Karpas-422 (cell line): ENCODE measurements at places on chromosomes 2 and 18. TPM values are rescaled to one million over a fixed set of nuclear protein-coding genes. Genes with fewer than 3 reads are reported as not detected.

DNA sequence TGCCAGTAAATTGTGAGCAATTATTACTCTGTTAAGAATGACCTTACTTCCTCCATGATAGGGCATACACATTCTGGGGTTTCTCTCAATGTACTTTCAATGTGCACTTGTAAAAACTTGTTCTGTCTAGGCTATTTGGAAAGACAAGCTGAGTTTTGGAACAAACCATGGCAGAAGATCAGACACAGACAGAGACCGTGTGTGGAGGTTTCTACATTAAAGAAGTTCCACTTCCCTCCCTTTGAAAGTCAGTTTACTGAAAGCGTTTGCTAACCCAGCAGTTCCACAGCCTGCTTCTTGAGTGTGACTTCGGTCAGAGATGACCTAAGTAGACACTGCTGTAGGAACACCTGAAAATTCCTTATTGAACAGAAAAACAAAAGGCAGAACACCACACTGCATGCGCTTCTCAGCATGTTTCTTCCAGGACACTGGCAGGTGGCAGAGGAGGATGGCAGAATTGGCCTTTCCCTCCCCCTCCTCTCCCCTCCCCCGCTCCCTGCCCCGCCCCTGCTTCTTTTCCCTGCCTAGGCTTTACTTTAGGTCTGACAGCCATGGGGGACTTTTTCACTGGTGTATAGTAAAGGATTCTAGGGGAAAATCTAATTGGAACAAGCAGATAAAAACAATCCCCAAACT is 109.8 kb downstream of the NOL10 start:
- DNase-seq: no peak

GRCh38 chr18:69031571-69031970 is 233.7 kb downstream of the CCDC102B start:
- no peak for DNase-seq

- no peak for DNase-seq
Measured at GRCh38 chr18:53324353-53324752, 900.1 kb downstream of the MBD2 start.

DNA sequence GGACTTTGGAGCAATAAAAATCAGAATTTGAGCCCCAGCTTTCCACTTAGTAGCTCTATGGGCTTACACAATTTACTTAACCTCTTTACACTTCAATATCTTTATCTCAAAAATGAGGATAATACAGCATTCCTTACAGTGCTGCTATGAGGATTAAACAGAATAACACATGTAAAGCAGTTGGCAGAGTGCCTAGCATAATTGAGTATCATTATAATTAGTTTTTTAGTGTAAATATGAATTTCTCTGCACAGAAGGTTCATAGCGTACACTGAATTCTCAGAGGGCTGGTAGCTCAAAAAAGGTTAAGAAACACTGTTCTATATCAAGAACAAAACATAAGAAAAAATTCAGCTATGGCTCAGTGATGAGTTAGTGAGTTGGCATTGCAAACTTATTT is 190.4 kb upstream of the CYP26B1 start:
- no peak for DNase-seq

DNA sequence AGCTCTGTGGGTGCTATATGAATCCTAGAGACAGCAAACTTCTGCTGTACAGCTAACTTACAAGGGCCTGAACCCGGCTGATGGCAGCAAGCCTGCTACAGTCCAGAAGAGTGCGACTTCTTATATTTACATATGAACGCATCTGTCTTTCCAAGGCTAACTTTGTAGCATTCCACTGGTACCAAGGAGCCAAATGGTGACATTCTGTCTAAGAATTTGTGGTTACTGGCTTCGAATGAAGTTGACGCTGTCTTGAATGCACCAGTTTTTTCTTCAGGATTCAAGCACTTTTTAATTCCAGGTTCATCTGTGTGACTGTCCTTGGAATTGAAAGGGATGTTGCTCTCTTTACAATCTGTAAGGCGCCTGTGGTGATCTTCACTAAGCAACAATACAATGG is 42.4 kb downstream of the THUMPD2 start:
- DNase-seq: no peak

DNA sequence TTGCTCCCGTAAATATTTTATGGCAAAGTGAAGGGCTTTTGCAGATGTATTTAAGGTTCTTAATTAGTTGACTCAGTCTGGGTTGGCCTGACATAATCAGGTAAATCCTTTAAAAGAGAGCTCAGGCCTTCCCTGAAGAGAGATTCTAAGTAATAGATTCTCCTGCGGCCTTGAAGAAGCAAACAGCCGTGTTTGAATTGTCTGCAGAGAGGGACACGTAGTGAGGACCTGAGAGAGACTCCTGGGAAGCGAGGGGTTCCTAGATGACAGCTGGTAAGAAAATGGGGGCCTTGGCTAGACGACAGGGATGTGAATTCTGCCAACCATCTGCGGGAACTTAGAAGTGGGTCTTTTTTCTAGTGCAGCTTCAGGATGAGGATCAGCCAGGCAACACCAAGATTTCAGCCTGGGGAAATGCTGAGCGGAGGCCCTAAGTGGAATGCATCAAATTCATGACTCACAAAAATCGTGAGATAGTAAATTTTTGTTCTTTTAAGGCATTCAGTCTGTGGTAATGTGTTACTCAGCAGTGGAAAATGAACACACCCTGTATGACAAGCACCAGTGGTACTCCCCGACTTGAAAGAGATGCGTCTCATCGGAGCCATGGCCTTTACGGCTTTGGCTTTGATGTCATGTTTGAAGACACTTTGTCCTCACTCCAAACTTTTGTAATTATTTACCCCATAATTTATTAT is 62.1 kb upstream of the SMIM21 start:
- no peak for DNase-seq

DNA sequence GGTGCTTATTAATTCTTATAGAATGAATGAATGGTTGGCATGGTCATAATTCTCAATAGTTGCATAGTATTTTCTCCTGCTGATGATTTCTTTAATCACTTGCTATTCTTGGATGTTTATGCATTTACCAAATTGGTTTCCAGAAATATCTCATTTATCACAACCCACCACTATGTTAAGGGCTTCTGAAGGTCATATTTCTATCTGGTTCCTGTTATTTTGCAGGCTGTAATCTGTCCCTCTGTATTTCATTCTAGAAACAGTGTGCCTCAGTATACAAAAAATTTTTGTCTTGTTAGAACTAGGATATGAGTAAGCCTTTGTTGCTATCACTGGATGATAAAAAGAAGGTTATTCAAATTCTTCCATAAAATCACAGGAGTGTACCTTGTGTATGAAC is 6.1 kb upstream of the ATP8B1 start:
- no peak for DNase-seq

GRCh38 chr2:120719491-120719890 is 16.2 kb upstream of the GLI2 start:
- DNase-seq: no peak

- no peak for DNase-seq
Measured at GRCh38 chr18:48934415-48934722, 16.4 kb downstream of the SMAD7 start.

- DNase-seq: no peak
Measured at GRCh38 chr18:24949908-24950307, 402.1 kb downstream of the ZNF521 start.

GRCh38 chr18:74389171-74389927 is 67.8 kb downstream of the DIPK1C start:
- no peak for DNase-seq

DNA sequence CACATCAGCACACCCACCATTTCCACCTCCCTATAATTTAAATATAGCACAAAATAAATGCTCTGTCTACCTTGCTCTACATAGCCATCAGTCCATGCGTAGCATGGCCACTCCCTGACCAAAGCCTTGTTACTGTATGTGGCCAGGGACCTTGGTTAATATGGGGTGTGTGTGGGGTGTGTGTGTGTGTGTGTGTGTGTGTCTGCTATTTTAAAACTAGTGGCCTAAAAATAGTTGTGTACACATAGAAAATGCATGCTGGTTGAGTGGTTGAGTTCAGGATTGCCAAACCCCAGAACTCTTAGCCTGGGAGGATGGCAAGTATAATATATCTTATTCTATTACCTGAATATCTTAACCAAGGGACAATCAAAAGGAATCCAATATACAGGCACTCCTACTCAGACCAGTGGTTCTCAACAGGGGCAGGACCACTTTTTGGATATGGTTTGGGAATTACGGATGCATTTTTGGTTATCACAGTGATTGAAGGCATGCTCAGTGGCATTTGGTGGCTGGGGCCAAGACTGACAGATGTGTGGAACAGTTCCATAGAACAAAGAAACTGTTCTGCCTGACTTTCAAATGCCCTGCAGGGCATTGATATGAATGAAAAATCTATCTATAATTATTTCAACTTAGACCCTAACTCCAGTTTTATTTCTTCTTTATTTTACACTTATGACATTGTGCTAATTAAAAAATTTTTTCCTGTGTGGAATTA is 72.3 kb upstream of the PSME4 start:
- DNase-seq: peak; percentile 29

DNA sequence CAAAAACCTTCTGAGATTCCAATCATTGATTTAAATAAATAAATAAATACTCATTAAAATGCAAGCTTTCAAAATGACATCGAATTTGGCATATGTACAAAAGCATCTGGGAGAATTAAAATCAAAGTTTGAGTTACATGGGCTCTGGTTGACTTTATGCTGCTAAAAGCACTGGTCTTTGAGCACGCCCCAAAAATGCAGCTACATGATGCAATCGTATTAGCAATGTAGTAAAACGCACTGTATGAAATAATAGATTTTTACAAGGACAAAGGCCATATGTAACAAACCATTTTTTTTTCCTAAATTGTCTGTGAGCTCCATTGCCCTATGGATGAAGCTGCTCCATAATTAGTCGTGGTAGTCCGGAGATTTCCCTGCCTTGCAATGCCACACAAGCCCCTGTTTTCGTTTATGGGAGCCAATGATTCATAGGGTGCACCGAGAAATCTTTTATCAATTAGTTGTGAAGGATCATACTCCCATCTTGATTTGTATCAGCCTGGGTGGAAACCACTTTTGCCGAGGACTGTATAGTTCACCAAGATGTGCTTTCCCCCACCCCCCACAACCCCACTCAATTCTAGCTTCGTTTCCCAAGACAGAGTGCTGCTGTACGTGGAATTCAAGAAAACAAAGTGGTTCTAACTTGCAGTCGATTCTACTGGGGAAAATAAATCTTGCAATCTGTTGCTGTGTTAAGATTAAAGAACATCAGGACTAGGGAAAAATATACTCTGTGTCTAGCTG is 268.4 kb downstream of the IRS1 start:
- no peak for DNase-seq

- no peak for DNase-seq
Measured at GRCh38 chr2:224062481-224063297, 23.6 kb upstream of the SERPINE2 start.

DNA sequence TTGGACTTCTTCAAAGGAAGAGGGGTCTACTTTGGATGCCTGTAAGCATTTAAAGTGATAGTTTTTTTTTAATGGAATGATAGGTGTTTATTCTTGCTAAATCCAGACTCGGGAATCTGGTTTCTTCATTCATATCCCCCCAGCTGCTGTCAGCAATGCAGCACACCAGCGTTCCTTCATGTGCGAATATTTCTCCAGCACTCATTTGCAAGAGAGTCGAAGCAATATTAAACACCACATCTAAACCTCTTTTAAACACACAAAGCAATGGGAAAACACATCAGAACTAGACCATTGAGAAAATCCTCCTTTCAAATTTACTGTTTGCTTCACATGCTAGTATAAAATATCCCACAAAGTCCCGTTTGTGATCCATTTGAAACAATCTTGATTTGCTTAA is 563.7 kb downstream of the ARHGAP15 start:
- no peak for DNase-seq

- no peak for DNase-seq
Measured at GRCh38 chr2:191881982-191882816, 35.3 kb upstream of the CAVIN2 start.

- peak; percentile 77 for DNase-seq
Measured at GRCh38 chr2:207993151-207993763, 32.1 kb downstream of the PLEKHM3 start.

GRCh38 chr2:19504400-19505198 is 146.2 kb upstream of the OSR1 start:
- no peak for DNase-seq

DNA sequence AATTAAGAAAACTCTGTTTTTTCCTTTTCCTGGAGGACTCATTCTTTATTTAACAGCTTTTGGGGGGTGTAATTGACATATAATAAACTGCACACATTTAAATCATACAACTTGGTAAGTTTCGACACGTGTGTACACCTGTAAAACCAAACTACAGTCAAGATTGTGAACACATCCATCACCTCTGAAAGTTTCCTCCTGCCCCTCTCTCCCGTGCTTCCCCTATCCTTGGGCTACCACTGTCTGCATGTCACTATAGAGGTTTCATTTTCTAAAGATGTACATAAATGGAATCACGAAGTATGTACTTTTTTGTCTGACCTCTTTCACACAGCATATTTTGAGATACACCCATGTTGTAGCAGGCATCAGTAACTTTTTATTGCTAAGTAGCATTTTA is 100.0 kb downstream of the BIN1 start:
- no peak for DNase-seq

GRCh38 chr2:188444106-188444835 is 152.6 kb downstream of the GULP1 start:
- no peak for DNase-seq

CFAP221 gene
- 0.72 TPM in 1 of 2 replicates, not detected in the other for total RNA-seq

ESPNL gene
- total RNA-seq: 1.0 TPM in 2 replicates

CCDC85A gene
- total RNA-seq: not detected in 2 replicates

DPP10 gene
- not detected in 2 replicates for total RNA-seq

CYRIA gene
- 2.3 and 4.2 TPM in 2 replicates for total RNA-seq

CFAP210 gene
- total RNA-seq: 0.07 and 0.18 TPM in 2 replicates

HOXD12 gene
- 1.0 and 1.9 TPM in 2 replicates for total RNA-seq

UGT1A10 gene
- total RNA-seq: 0.11 and 0.14 TPM in 2 replicates

LOXHD1 gene
- not detected in 2 replicates for total RNA-seq

HOXD13 gene
- total RNA-seq: not detected in 2 replicates

HAAO gene
- total RNA-seq: not detected in 2 replicates

RBKS gene
- total RNA-seq: 0.90 and 1.6 TPM in 2 replicates

KCNG2 gene
- not detected in 2 replicates for total RNA-seq

SH3YL1 gene
- 6.9 and 20.6 TPM in 2 replicates for total RNA-seq

KLHL14 gene
- total RNA-seq: 17.2 and 20.5 TPM in 2 replicates

CRACDL gene
- 1.0 and 2.5 TPM in 2 replicates for total RNA-seq

DHX57 gene
- total RNA-seq: 21.4 and 36.9 TPM in 2 replicates
